ENCODE measurements at places on chromosomes 6 and 20.
A peak's percentile ranks its signal among the peaks of the same experiment; 100 is the strongest.

DNA sequence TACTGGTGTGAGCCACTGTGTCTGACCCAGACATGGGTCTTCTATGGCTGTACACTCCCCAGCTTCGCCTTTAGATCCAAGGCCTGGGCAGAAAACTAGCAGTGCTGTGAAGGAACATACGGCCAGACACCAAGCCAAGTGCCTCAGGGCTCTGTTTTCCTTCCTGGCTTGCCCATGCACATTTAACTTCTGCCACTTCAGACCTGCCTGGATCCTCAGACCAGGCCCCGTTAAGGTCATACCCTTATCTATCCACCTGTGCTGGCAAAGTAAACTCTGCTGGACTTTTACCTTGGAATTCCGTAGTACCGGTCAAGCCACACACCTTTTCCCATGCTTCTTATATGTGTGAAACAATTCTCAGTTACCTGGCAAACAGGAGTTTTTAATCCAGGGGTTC is 644.8 kb downstream of the PTPRT start:
- DNase-seq, result no peak

- no peak for DNase-seq
Observed at GRCh38 chr6:120875900-120876299, 458.4 kb downstream of the TBC1D32 start.

DNA sequence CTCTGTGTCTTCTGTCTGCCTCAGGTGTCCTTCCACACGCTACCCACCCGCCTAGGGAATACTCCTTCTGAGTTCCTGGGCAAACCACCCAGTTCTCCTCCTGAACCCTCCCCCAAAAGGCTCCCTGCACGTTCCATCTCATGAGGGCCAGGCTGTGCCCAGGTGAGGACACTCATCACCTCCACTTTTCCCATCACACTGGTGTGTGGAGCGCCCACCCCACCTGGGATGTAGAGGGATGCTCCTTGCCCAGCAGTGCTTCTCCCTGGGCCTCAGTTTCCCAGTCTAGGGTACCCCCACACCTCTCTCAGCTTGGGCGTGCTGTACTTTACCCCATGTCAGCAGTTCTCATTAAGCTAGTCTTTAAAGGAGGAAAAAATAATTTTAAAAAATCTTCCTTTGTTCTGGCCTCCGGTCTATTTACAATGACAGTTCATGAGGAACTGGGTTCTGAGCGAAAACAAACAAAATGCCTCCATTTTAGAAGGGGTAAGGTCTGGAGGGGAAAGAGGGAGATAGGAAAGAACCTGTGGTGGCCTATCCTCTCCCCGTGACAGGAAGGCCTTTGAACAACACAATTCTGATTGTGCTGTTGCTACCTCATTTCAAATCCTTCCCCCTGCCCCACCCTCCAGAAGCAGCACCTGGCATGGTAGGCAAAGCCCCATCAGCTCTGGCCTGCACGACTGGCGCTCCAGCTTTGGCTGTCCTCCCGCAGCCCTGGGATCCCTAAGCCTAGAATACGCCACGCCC is 1.7 kb upstream of the C20orf203 start:
- DNase-seq, result no peak

DNA sequence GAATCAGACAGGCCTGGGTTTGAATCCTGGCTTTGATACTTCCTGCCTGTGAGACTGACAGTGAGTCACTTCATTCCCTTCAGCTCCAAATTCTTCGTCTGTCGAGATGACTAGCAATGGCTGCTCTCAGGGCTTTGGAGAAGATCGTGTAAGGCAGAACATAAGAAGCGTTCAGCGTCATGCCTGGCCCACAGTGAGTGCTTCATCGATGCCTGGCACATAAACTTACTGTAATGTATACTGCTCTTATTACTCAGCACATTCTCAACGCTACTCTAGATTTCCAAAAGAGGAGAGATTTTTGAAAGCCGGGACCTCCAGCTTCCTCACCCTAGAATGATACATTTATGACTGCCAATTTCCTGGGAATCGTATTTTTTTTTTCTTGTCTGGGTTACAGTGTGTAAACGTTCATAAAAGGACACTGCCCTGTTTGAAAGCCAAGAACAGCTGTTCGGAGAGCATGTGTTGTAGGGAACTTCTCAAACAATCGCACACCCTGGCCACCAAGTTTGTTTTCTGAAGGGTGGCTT is 16.2 kb upstream of the BCAS1 start:
- no peak for DNase-seq

DNA sequence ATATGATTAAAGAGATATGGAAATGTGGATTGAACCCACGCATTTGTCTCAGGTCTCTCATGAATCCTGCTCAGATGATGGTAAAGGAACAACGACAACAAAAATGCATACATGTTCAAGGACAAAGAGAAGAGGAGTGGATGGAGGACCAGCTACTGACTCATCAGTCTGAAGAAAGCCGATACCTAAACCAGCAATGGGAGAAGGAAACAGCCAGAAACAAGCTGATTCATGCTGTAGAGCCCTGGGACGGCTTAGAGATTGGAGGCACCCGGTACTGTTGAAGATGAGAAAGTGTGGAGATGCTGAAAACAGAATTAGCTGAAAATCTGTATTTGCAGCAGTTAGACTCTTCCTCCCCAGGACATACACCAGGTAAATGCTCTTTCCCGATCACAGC is 14.4 kb upstream of the RIPPLY2 start:
- DNase-seq, result no peak

DNA sequence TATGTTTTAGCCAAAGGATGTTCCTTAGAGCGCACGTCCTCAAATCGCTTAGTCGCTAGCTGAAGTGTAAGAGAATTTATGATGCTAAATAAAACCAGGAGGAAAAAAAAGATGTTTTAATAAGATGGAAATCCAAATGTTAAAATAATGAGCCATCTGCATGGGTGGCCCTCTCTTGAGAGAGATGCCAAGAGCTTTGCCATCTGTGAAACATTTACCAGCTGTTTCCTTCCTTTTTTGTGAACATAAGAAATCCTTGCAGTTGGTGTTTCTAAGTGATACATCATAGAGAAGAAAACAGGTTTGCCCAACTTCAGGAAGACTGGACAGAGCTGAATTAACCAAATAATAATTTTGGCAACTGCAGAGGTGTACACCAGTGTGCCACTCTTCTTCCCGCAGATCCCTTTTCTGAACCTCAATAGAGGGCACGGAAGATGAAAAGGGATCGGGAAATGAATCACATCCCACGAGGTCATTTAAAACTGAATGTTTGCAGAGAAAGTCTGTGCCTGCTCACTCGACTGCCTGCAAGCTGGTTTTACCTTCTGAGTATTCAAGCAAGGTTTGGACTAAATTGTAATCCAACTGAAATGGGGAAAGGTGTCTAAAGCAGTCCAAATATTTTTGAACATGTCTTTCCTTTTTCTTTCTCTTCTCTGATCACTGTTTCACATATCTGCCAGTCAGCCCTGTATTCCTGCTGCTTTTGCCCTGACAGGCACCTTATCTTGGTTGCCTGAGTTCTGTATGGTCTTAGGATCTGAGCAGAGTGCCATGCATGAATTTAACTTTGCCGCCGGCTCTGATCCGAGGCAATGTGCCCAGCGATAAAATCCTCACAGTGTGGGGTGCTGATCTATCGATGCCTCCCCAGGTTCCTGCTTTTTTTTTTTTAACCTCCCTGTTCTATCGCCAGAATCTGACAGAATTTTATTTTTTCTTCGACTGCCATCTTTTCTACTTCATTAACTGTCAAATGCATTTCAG is 35.5 kb upstream of the TSHZ2 start:
- no peak for DNase-seq

GRCh38 chr20:38420388-38421085 is 14.6 kb downstream of the SNHG17 start:
- no peak for DNase-seq

DNA sequence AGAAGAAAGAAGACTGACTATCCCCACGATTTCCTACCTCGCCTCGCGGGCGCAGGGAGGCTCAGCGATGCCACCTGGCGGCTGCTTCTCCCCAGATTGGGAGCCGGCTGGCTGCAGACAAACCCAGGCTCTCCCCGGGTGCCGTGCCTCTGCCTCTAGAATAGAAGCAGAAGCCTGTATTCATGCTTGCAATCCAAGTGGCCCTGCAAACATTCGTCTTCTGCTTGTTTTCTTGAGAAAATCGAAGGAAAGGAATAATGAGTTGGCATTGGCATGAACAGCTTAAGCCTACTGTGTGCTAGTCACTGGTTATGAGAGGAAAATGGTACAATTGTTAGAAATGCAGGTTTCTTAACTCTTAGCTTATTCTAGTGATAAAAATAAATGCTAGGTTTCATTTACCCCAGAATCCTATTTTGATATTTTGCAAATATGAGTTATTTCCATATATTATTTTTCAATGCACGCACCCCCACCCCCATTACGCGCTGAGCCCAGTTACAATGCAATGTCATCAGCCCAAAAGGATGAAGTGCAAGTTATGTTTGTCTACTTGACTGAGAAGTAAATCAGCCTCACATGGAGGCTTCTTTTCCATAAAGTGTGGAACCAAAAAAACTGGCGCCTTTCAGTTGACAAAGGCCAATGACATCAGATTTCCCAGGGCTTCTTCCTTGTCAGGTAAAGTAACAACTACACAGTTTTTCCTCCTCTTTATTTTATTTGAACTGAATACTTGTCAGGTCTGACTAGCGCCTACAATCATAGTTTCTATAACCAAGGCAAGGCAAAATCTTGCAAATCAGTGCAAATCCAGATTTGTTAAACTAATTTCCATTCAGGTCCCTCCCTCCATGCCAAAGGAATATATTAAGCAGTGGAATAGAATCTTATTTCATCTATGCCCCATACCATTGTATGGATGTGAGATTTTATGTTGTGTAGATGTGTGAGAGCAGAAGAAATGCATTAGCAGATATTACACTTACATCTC is 3.9 kb upstream of the SOX4 start:
- DNase-seq, result peak; percentile 42

All from GOT3 (cell line).